Stimulated activated CD8-positive, alpha-beta memory T cell treated with anti-CD3 and anti-CD28 coated beads, Interleukin-2, amount 100 ng/mL, for 48 hours (primary cell): ENCODE measurements at places on chromosomes 2 and 18.

DNA sequence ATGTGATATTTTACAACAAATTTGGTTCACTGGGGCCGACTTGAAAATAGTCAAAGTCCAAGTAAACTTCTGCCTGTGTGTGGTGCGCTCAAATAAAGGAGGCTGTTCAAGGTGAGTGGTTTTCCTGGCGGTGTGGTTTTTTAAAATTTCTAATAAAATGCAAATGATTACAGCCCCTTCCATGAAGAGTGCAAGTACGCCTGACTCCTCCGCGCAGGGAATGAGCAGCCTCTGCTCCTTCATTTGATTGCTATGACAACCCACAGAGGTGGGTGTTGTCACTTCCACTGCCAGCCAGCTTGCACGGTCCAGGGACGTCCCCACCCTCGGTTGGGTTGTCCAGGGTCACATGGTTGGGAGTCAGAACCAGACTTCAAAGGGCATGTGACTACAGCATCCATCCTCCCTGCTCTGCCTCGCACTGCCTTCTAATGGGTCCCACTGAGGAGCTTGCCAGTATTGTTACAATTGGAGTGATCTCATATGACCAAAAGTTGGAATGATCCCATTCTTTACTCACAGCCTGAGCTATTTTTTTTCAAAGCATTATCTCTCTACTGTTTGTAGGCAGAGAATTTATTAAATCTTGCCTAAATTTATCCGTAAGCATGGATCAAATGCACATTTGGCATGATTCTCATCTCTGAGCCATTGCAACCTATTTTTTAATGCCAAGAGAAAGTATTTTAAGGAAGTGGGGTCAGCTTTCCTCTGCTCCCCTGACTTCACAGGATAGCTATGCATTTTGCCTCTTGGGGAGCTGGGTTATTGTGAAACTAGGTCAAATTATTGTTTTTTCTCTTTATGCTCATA, 121.3 kb downstream of the AGAP1 start:
- no peak for DNase-seq

GRCh38 chr2:113111823-113112287, 15.5 kb upstream of the IL1RN start:
- no peak for DNase-seq

- DNase-seq = no peak
These were observed 31.5 kb upstream of the NFE2L2 start for GRCh38 chr2:177296040-177296439.

- no peak for DNase-seq
These were observed 190.1 kb downstream of the LRP1B start for GRCh38 chr2:141940709-141941108.

GRCh38 chr2:57720728-57721627, 325.6 kb upstream of the VRK2 start:
- DNase-seq = peak; percentile 10

DNA sequence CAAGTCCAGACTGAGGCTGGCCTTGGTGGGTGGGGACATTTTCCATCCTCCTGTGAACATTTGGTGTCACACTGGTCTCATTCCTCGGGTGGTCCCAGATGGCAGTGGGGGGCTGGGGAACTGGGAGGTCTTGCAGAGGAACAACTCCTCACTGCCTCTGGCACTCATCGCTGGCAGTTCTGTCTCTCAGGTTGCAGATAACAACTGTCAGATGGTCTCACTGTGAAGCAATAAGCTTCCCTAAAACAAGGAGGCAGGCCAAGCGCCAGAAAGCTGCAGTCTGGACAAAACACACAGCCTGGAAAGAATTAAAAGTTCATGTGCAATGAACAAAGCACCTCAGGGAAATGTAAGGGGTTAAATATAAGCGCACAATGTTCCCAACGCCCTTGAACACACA, 78.1 kb downstream of the IRS1 start:
- DNase-seq = no peak

GRCh38 chr2:11711751-11712150, 34.7 kb upstream of the LPIN1 start:
- no peak for DNase-seq

GRCh38 chr2:88091943-88092342, 24.3 kb downstream of the SMYD1 start:
- no peak for DNase-seq

DNA sequence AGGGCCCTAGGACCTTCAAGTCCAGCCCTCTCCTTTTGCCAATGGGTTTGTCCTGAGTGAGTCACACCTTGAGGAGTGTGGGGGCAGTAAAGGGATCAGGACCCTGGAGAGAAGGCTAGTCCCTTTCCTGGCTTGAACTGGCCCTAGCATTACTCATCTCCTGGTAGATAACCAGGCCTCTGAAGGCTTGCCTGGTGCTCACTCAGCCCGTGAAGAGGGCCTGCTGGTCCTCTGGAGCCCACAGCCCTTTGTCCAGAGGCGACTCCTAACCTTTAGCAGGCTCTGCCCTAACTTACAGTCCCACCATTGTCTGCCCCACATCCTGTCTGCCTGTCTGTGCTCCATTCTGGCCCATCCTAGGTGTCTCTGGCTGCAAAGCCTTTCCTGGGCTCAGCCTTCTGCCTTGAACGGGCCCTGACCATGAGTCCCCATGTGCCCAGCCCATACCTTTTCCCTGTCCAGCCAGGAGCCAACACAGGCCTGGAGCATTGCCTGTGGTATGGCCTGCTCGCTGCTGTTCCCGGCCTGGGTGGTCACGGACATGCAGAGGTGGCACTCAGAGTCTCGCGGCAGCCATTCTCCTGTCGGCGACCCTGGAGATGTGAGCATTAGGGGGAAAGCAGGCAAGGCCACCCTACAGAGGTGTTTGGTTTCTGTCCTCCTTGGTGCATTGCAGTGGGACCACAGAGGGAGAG, 5.0 kb downstream of the SFTPB start:
- DNase-seq = no peak

- DNase-seq = no peak
These were observed 590.7 kb downstream of the FBXO15 start for GRCh38 chr18:73556904-73557303.

GRCh38 chr2:38398739-38399138, 21.7 kb upstream of the ATL2 start:
- no peak for DNase-seq

GRCh38 chr18:60090170-60090569, 190.4 kb downstream of the PMAIP1 start:
- no peak for DNase-seq

DNA sequence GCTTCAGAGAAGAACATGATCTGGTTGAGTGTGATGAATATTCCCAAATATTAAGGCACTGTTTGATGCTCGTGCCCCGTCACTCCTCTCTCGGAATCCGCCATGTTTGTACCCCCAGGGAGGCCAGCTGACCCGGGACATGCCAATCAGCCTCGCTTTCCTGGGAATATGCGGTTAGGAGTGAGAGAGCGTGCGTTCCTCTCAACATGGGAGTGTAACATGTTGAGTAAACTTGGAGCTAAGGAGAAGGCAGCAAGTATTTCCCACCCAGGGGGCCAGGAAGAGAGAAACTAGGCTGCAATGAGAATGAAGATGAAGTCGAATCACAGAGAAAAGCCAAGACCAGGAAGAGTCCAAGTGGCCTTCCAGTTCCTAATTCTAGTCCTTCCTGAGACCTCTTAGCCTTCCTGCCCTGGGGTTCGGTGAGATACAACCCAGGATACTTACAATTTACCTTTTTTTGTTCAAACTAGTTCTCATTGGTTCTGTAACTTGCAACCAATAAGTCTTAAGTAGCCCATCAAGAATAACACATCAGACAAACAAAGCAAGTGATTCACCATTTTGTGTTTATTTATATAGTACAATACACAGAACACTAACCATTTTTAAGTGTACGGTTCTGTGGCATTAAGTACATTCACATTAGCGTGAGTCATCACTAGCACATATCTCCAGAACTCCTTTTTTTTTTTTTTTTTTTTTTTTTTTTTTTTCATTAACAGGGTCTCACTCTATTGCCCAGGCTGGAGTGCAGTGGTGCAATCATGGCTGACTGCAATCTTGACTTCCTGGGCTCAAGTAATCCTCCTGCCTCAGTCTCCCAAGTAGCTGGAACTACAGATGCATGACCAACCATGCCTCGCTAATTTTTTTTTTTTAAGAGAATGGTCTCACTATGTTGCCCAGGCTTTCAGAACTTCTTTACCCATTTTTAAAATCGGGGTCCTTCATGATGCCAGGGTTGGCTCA, 36.4 kb upstream of the SLC1A4 start:
- no peak for DNase-seq

GRCh38 chr18:79682894-79683625, 3.5 kb downstream of the CTDP1 start:
- no peak for DNase-seq

GRCh38 chr2:4656326-4656725, 953.0 kb downstream of the DCDC2C start:
- DNase-seq = no peak

DNA sequence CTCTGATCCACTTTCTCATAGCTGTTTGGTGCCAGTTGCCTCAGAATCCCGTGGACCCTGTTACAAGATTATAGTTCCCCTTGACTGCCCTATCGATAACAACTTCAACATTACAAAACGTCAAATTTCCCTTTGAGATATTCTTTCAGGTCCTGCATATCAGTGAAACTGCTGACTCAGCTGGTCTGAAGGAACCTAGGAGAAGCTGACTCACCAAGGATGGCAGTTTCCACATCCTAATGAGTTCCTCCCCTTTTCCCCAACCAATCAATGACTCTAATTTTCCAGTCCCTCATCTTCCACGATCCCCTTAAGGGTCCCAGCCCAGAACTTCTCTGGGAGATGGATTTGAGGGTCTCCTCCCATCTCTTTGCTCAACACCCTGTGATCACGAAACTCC, 27.6 kb upstream of the GNAL start:
- no peak for DNase-seq

DNA sequence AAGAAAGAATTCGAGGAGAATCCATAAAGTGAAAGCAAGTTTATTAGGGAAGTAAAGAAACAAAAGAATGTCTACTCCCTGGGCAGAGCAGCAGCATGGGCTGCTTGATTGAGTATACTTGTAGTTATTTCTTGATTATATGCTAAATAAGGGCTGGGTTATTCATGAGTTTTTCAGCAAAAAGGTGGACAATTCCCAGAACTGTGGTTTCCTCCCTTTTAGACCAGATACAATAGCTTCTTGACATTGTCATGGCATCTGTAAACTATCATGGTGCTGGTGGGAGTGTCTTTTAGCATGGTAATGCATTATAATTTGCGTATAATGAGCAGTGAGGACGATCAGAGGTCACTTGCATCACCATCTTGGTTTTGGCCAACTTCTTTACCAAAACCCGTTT, 25.6 kb upstream of the TBC1D8 start:
- DNase-seq = no peak

- DNase-seq = no peak
These were observed 107.4 kb downstream of the CLIP4 start for GRCh38 chr2:29222381-29223179.

- DNase-seq = no peak
These were observed 36.9 kb downstream of the ST8SIA3 start for GRCh38 chr18:57389271-57389670.

DNA sequence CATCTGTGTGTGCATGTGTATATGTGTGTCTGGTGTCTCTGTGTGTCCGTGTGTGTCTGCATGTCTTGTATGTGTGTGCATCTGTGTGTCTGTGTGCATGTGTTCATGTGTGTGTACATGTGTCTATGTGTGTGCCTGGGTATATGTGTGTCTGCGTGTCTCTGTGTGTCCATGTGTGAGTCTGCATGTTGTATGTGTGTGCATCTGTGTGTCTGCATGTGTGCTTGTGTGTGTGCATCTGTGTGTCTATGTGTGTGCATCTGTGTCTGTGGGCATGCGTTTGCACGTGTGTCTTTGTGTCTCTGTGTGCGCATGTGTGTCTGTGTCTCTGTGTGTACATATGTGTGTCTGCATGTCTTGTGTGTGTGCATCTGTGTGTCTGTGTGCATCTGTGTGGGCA, 207.7 kb downstream of the TNS1 start:
- DNase-seq = no peak

DNA sequence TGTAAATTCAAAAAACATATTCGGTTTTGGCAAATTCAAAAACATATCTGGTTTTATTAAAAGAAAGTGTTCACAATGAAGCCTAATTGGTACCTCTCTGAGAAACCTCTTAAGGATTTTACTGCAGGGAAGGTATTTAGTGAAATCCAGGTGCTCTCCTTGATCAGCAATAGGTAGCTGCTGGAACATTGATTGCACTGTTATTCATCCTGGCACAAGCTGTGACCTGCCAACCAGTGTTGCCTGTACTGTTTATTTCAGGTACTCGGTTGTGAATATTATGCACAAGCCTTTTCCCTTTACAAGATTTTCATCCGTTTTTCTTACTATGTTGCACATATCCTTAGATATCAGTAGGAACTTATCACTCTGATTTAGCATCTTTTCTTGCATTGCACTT, 155.8 kb upstream of the ZEB2 start:
- DNase-seq = no peak

- no peak for DNase-seq
These were observed 3.0 kb downstream of the RFTN2 start for GRCh38 chr2:197672371-197672893.

- no peak for DNase-seq
These were observed 11.5 kb upstream of the KCNE4 start for GRCh38 chr2:223040527-223040926.

DNA sequence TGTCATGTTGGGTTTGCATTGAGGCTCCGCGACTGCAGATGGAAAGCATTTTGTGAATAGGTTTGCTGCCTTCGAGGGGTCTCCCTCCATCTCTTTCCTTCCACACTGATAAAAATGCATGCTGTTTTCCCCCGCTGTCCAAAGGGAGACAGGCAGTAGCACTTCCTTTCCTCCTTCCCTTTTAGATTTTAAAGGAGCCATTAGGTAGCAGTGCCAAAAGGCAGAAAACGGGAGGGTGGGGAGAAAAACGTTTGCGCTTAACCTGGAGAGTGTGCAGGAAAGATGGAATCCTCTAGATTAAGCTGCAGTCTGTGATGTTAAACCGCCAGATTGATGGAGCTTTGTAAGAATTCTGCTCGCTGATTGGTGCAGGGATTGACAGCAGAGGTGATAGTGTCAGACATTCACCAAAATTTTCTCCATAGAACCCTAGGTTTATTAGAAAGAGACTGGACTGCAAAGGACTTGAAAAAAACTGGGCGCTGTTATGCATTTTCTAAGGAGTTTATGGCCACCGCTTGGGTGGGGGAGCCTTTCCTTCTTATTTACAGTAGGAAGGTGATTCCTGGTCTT, 688 bp downstream of the MAPRE2 start:
- no peak for DNase-seq

DNA sequence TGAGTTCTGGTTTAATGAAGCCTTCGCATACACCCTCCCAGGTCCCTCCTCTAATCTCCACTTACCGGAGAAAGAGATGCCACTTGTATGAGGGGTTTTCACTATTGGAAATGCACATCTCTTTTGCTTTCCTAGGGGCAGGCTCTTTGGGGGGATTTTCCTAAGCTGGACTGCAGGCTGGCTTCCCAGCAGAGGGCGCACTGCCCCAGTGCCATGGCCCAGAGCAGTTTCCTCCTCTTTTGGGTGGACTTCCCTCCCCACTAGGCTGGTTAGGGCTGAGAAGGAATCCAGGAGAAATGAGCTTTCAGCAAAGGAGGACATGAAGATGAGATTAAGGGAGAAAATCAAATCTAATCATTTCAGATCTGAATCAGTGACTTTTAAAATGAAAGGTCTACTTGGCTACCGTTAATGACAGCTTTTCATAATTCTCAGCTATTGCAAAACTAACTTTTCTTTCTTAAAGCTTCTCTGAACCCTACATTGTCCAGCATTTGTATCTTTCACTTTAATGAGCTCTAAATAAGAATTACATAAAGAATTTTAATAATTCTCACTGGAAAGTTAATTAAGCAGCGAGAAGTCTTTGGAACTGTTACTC, 784.1 kb upstream of the FANCL start:
- peak; percentile 23 for DNase-seq
